ENCODE measurements at places on chromosomes 12 and 14. TPM values are rescaled to one million over a fixed set of nuclear protein-coding genes. Genes with fewer than 3 reads are reported as not detected.
A peak's percentile ranks its signal among the peaks of the same experiment; 100 is the strongest.

The BDKRB2 gene
- total RNA-seq = not detected

The SOX5 gene
- total RNA-seq = not detected

The SLC22A17 gene
- 17.3 TPM for total RNA-seq

The SDR9C7 gene
- not detected for total RNA-seq

The RNF31 gene
- total RNA-seq = 70.0 TPM

The TRHDE gene
- total RNA-seq = not detected

The COQ10A gene
- 38.4 TPM for total RNA-seq

The RPL10L gene
- total RNA-seq = not detected

The SMOC1 gene
- total RNA-seq = not detected

The TSHR gene
- total RNA-seq = 0.25 TPM

The LAG3 gene
- total RNA-seq = 5.8 TPM

The MMP19 gene
- total RNA-seq = not detected

The KIF5A gene
- total RNA-seq = 1.8 TPM

The LTBR gene
- 1.6 TPM for total RNA-seq

The SPATS2 gene
- 8.3 TPM for total RNA-seq

The PIWIL1 gene
- not detected for total RNA-seq

The EXOC3L4 gene
- total RNA-seq = 0.25 TPM

The RPL6 gene
- 1,622 TPM for total RNA-seq

The FOXA1 gene
- total RNA-seq = 0.67 TPM

The FERMT2 gene
- total RNA-seq = 0.35 TPM

DNA sequence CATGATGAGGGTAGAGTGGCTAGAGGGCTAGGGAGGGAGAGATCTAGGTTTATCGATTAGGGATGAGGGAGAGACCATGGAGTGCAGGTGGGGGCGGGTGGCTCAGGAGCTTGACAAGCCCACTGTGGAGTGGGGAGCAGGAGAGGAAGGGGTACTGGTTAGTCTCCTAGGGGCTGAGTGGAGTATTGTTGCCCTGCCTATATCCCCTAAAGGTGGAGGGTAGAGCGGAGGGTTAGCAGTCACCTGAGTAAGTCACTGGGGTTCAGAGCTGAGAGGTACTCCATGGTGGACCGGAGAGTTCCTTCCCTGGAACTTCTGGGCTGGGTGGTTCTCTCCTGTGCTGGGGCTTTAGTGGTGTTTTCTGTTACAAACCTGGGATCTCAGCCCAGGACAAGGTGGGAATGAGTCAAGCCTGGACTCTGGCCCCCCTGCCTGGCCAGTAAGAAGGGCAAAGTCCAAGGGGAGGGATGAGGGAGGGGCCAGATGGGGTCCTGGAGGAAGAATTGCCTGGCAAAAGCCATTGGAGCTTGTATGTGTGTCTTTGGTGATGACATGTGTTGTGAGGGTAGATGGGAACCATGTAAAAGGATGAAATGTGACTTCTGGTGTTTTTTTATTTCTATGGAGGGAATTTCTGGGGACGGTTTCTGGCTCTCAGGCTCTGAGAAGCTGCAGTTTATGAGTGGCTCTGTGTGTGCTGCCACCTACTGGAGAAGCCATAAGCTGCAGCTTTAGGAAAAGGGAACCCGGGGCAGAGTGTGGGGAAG lies at the start of gene CIDEB:
Gene CIDEB, minus strand, starts transcription at position 403 of the 767 bp plus-strand sequence. Its CDS starts 119 bp downstream, at position 284.
- DNase-seq = peak; percentile 58

- no peak for DNase-seq
Observed at GRCh38 chr12:57745485-57745881, 644 bp downstream of the TSPAN31 start.

DNA sequence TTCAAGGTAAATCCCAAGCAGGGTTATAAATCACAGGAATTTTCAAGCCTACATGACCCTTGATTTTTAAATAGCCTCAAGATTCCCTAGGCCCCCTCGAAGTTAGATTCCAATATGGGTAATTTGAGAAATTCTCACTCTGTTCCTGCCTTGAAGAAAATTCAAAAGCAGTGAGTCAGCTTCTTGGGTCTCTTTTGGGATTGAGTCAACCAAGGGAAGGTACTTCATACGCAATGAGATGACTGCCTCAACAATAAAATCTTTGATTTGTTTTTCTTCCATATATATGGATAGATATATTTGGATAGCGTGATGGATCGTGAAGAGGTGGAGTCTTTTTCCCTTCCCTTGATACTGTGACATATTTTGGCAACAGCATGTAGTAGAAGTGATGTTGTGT lies 180.4 kb upstream of the ATP2B1 start:
- DNase-seq = no peak

DNA sequence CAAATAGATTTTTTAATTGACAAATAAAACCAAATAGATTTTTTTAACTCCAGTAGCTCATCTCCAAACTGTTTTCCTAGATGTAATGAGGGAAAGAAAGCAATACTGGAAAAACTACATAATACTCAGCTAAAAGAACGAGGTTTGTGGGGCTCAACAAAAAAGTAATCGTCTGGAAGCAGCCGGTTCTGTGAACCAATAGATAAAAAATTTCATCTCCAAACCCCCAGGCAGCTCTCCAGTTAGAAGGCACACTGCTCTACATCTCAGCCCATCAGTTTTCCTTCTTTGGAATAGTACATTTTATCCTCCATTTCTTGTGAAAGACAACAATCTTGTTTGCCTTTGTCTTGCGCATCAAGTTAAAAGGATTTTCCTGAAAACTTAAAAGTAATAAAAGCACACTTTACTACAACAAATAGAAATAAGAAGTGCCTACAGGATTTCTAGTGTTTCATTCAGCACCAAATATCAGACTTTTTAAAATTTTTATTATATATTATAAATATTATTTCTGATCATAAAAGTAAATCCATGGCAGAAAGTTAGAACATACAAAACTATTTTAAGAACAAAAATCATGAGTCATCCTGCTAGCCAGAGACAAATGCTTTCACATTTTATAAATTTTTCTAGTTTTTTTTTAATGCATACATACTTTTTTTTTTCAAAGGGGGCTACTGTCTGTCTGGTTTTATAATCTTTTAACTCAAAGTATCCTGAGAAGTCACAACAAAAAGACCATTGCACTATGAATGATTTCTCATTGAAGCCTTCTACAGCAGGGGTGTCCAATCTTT lies 67.7 kb downstream of the EPS8 start:
- no peak for DNase-seq

GRCh38 chr14:76904100-76904739 lies 78.0 kb downstream of the LRRC74A start:
- no peak for DNase-seq

DNA sequence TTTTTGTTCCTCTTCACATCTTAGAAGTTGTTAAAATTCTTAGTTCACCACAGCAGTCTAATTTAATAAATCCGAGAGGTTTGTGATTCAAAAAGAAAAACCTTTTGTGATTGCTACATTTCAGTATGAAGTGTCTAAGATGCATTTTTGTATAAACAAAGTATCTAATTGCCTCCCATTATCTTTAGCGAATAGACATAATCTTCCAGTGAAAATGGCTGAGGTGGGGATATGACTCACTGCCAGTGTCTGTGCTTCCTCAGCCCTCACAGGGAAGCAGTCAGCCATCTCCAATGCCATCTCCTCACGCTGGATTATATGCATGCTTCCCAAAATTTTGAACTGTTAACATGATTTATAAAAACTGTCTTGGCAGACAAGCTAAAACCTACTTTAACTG lies 7.6 kb downstream of the GCH1 start:
- no peak for DNase-seq

DNA sequence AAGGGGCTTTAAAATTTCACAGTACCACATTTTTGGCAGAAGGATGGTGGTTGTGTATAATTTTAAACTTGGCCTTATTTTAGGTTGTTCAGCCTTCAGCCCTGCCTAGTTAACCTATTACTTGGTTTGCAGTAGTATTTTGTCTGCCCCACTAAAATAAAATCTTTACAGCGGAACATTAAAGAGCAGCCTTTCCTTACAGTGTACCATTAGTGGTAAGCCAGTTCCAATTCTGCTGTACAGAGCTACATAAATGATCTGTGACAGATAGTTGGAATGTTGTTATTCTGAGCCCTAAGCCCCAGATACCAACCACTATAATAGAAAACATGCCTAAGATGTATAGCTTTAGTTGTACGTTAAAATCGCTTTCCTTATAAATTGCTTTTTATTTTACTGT lies 56.2 kb downstream of the SLC38A6 start:
- no peak for DNase-seq

DNA sequence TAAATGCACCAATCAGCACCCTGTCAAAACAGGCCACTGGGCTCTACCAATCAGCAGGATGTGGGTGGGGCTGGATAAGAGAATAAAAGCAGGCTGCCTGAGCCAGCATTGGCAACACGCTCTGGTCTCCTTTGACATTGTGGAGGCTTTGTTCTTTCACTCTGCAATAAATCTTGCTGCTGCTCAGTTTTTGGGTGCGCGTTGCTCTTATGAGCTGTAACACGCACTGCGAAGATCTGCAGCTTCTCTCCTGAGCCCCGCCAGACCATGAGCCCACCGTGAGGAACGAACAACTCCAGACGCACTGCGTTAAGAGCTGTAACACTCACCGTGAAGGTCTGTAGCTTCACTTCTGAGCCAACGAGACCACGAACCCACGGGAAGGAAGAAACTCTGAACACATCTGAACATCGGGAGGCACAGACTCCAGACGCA lies 8.4 kb upstream of the PIANP start:
- no peak for DNase-seq

GRCh38 chr12:82407481-82407880 lies 49.2 kb downstream of the METTL25 start:
- DNase-seq = no peak

DNA sequence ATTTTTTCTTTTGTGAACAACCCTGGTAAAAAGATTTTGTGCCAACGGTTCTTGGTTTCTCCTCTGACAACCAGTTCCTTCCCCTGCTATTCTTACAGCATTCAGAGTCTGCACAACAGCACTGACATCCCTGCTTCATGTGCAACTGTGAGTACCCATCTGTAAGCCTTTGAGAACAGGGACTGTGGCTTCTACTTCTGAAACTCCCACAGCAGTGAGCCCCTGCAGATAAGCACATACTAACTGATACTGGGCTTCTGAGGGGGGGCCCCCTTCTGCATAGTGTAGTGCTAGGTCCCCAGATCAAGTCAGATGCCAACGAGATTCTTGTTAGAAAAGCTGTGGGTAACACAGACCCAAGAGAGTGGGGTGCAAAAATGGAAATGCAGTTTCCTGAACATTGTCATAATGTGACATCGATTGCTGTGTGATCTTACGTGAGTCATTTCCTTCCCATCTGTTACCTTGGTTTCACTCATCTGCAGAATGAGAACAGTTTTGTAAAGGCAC lies 11.1 kb upstream of the NINJ2 start:
- DNase-seq = peak; percentile 68

- no peak for DNase-seq
Observed at GRCh38 chr12:112796067-112796466, 4.5 kb downstream of the RPH3A start.

- no peak for DNase-seq
Observed at GRCh38 chr12:53173085-53173715, 7.3 kb upstream of the ZNF740 start.

DNA sequence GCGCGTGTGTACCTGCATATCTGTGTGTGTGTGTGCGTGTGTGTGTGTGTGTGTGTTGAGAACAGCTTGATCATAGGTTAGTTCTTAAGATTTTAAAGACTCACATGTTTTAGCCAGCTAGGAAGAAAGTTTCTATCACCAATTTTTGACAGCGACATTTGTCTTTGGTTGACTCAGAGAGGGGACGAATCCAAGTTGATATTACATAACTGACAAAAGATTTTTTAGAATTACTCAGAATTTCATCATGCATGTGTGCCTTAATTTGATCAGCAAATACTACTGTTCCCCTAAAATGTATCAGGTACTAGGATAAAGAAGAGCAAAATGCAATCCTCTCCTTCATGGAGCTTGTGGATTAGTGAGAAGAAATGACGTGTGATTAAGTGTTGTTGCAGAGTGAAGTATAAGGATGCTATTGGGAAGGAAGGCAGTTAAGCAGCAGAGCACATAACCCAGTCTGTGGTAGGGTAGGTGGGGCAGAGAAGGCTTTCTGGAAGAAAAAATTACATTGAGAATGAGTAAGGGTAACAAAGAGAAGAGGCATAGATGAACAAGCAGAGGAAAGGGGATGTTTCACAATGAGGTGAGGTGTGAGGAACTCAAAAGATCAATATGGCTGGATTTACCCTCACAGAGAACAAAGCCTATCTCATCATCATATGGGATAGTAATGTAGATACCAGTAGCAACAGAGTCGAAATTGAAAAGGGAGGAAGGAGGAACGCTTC lies 77.5 kb downstream of the ELK3 start:
- DNase-seq = no peak

DNA sequence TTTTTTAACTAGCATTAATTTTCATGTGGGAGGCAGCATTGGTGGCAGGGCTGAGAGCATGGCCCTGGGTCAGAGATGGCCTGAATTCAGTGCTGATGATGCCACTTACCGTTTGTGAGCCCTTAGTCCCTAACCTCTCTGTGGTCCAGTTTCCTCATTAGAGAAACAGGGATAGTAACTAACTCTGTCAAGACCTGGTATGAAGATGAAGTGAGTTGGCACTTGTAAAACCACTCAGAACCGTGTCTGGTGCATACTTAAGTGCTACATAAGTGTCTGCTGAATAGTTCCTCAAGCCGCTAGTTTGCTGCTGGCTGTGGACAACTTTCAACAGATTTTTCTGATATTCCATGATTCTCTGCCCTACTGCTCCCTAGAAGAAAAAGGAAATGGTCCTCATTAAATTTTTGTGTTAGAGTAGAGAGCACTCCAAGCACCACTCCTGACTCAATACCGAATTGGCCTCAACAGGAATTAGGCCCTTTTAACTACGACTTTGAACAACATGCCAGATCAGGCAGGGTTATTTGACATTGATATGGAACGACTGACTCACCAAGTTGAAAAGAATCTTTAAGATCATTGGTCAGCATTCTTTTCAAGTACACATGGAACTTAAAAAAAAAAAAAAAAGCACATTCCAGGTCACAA lies 250.2 kb downstream of the ANO2 start:
- DNase-seq = no peak

DNA sequence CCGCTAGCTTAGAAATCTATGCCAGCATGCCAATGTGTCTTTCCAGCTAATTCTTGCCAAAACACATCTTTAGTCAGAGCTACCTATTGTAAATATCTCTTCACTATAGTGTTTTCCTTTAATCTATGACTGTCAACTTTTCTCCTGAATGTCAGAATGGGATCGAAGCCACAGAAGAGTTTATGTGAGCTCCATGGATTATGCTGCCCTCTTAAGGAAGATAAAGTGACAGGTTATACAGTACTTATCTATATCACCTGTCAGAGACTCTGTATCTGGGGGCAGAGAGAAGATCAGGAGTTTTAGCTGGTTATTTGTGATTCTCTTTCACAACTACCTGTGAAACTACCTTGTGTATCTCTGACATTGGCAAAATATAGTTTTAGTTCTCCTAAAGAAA lies 204.3 kb upstream of the SEL1L start:
- no peak for DNase-seq

Data from T-cell (primary cell).